ENCODE measurements at places on chromosomes 5 and 9.

- DNase-seq: no peak
Measured at GRCh38 chr5:133460172-133460758, 152.1 kb downstream of the FSTL4 start.

GRCh38 chr5:56774957-56775356, 40.4 kb upstream of the MAP3K1 start:
- no peak for DNase-seq

- peak; percentile 65 for DNase-seq
Measured at GRCh38 chr5:36298552-36298951, 3.1 kb downstream of the RANBP3L start.

DNA sequence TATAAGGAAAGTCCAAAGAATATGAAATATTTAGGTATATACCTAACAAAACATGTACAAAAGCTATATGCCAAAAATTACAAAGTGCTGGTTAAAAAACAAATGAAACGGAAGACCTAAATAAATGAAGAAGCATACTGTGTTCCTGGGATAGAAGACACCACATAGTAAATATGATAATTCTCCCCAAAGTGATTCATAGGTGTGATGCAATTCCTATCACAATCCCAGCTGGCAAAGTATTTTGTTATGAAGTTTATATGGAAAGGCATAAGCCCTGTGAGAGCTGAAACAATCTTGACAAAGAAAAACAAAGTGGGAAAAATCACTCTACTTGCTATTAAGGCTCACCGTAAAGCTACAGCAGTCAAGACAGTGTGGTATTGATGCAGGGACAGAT, 2.6 kb upstream of the SMIM23 start:
- DNase-seq: no peak

GRCh38 chr9:117926031-117926658, 221.9 kb downstream of the TLR4 start:
- DNase-seq: no peak

- no peak for DNase-seq
Measured at GRCh38 chr5:16780325-16780724, 155.8 kb downstream of the MYO10 start.

All from AG04449 (cell line).